Smooth muscle cell of the umbilical artery (primary cell): ENCODE measurements at places on chromosomes 6 and 20. TPM values are rescaled to one million over a fixed set of nuclear protein-coding genes. Genes with fewer than 3 reads are reported as not detected.

The TINAG gene
- not detected in 2 replicates for total RNA-seq

The PDE10A gene
- 11.4 and 16.6 TPM in 2 replicates for total RNA-seq

The C6orf163 gene
- total RNA-seq, result 0.59 and 2.3 TPM in 2 replicates

The ESR1 gene
- under 0.01 and 0.05 TPM in 2 replicates for total RNA-seq

The BTNL2 gene
- total RNA-seq, result not detected in 2 replicates

The EYA4 gene
- total RNA-seq, result under 0.01 TPM in 1 of 2 replicates, not detected in the other
